Effector memory CD8-positive, alpha-beta T cell (primary cell): ENCODE measurements at places on chromosomes 5 and 9.

- DNase-seq = no peak
These were observed 134.3 kb downstream of the MACROH2A1 start for GRCh38 chr5:135264451-135265440.

DNA sequence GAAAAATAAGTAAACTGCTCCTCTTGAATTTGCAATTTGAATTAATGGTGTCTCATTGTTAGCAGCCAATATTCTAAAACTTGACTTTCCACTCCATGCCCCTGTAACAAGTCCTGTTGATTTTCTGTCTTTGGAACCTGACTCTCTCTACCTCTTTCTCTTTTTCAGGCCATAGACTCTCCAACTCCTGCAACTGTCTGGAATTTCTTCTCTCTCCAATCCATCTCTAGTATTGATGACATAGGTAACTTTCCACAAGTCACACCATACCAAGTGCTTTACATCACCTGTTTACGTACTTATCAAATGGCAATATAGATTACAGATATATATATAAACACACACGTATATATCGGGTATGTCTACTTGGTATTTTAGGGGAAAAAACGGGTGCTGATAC lies 923 bp downstream of the C5orf34 start:
- no peak for DNase-seq

- no peak for DNase-seq
These were observed 193.1 kb downstream of the SLC12A2 start for GRCh38 chr5:128276537-128277216.

DNA sequence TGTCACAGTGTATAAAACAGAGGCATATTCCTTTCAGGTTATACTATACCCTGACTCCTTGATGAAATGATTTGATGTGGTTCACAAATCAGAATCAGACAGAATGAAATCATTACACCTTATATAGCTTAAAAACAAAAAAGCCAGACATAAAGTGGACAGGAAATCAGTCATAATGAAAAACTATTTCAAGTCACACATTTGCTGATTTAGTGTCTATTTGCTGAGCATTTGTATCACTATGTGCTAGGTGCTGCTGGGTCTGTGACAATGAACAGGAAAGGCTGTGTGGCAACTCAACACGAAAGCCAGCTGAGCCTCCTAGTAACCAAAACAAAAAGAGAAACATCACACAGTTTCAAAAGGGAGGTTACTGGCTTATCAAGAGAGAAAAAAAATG lies 194.0 kb downstream of the EFNA5 start:
- DNase-seq = peak; percentile 49

GRCh38 chr5:159837860-159838259 lies 78.4 kb upstream of the ADRA1B start:
- no peak for DNase-seq

DNA sequence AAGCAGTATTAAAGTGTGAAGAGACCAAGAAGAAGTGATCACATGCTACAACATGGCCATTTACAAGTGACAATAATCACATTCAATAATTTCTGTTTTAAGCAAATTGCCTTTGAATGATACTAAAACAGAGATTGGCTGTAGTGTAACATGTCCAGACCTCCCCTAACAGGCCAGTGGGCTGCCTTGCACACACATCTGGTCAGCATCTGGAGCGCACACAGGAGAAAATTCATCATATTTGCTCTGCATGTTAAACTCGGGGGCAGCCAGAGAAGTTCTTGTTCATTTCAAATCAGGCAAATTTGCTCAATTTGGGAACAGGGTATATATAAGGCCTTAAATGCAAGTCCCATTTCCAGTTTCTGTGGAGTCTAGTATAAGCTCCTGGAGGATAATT lies 111.1 kb upstream of the FBXL7 start:
- no peak for DNase-seq

- DNase-seq = no peak
These were observed 376.6 kb downstream of the PTPRD start for GRCh38 chr9:10236161-10236560.

DNA sequence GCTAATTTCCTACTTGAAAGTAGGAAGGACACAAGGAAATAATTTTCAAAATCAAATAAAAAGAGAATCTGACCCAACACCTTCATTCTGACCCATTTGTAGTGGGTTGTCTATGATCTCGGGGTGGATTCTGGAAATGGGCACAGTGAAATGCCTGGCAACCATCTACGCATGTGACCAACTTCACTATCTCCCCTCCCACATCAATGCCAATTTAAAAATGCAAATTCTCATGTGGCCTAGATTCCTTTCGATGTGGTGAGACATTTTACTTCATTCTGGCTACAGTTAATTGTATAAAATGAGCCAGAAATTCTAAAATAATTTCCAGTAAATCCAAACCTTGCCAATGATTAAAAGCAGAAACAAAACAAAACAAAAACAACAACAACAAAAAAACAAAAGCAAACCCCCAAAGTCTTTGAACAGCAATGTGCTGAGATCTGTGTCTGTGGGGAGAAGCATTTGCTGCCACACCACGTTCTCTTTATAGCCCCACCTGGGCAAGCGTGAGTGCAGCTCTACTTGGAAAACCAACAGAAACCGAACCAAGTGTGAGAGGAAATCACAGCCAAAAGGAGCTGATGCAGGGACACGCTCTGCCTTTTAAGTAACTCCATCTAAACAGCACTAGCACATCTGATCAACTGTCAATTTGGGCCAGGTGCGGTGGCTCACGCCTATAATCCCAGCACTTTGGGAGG lies 59.0 kb downstream of the USP20 start:
- DNase-seq = peak; percentile 22

GRCh38 chr5:91020065-91020800 lies 362.9 kb downstream of the ARRDC3 start:
- DNase-seq = no peak

- no peak for DNase-seq
These were observed 59.1 kb downstream of the CHSY3 start for GRCh38 chr5:129963359-129963758.

DNA sequence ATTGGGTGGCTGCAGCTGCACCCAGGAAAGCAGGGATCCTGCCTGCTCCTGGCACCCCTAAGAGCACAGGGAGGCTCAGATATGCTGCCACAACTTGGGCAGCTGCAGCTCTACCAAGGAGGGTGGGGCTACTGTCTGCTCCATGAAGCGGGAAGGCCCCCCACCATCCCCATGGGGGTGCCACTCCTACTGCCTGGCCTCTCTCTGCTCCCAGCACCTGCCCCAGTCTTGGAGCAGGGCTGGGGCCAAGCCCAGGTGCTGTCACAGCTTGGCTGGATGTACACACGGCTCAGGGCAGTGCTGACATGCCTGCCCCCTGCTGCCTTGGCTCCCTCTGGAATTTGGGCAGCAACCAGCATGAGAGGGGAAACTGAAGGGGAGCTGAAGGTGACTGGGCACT lies 214.7 kb upstream of the PLPPR1 start:
- no peak for DNase-seq

GRCh38 chr5:101966476-101966875 lies 329.6 kb downstream of the SLCO4C1 start:
- DNase-seq = no peak

DNA sequence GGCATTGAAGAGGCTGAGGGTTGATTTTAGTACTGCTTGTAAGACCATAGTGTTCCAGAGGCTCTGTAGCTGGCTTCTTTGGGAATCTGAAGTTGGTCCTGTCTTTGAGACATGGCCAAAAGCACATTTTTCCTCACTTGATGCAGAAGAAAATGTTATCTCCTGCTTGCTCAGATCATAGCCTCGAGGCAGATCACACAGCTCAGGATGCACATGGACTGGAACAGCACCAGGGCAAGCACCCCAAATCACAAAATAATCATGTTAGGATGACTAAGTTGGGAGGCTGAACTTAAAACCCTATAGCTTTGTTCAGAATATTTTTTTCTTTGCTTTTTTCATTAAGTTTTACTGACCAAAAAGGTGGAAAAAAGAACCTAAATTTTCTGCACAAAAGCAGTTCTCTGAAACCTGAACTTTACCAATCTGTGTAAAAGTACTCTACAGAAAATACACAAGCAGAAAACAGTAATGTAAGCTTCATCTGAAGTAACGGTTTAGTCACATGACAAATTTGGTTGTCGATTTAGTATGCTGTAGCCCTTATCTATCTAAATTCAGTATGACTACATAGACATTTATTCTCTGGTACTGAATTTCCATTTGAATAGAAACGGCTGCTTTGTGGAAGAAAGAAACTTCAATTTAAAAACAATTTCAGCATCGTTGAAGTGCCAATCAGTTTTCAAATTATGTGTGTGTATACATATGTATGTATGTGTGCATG lies 3.4 kb downstream of the KLHL9 start:
- DNase-seq = no peak

DNA sequence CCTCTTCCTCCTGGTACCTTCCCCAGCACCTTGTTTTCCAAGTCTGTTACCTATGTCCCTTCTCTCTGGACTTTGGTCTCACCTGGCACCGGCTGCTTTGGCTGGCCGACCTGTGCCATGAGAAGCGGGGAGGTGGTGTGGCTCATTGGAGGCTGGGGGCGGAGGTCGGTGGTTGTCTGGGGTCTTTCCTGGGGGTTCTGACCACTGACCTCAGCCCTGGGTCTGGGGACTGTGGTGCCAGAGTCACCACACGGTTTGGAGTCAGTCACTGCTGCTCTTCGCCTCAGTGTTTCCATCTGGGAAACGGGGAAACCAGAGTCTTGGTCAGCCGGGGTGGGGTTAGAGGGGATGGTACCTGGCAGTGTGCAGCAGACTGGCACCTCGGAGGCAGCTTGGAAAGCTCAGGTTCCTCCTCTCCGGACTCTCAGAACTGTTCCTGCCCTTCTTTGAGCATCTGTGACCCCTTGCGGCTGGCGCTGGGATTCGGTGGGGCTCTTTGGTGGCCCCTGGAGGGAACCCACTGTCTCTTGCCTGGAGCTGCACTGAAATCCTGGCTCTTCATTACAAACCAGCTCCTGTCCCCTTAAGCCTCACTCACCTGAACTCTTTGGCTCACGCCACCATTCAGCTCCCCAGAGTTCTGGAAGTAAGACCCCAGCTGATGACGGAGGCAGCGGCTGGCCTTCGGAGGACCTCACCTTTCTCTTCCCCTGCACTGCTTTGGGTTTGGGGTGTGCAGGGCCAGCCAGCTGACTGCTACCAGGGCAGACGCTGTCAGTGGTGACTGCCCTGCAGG lies 4.1 kb upstream of the RXRA start:
- no peak for DNase-seq

GRCh38 chr5:58245476-58245840 lies 214.4 kb downstream of the PLK2 start:
- DNase-seq = no peak

- peak; percentile 34 for DNase-seq
These were observed 8.3 kb upstream of the ENC1 start for GRCh38 chr5:74648835-74649293.

- no peak for DNase-seq
These were observed 24.8 kb upstream of the PPP1R26 start for GRCh38 chr9:135454737-135455136.

GRCh38 chr5:10106806-10107205 lies 142.9 kb downstream of the ATPSCKMT start:
- DNase-seq = no peak

DNA sequence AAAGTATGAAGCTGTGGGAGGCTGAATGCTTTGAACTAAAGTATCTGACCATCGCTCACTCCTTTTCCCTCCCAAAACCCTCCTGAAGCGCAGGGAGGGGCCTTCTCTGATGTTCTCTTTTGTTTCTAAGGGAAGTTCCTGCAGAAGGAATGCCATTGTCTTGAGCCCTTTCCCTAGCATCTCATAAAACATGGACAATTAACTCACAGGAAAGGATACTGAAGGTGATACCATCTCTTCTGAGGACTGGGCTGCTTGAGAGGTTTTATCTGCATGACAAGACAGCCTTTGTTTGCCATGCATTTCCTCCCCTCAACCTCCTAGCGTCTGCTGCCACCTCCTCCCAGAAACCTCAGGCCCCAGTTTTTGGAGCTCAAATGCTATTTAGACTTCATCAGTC lies 4.3 kb upstream of the RMND5B start:
- no peak for DNase-seq

- DNase-seq = no peak
These were observed 27.2 kb downstream of the CCDC69 start for GRCh38 chr5:151196556-151197290.

DNA sequence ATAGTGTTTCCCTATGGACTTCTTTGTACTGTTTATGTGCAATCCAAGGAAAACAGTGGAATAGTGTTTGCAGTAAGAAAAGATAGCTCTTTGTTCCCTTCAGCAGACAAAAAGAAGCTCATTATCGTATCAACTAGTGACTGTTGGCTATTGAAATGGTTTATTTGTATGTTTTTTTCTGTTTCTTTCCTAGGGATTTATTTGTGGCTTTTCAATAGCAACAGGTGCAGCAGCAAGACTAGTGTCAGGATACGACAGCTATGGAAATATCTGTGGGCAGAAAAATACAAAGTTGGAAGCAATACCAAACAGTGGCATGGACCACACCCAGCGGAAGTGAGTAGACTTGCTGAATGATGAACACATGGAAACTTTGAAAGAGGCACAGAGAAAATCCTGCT lies 65.1 kb downstream of the SLC44A1 start:
- DNase-seq = no peak

GRCh38 chr9:93552923-93553322 lies 23.5 kb upstream of the PHF2 start:
- DNase-seq = no peak

- no peak for DNase-seq
These were observed 85.7 kb downstream of the SERINC5 start for GRCh38 chr5:80170117-80170535.

DNA sequence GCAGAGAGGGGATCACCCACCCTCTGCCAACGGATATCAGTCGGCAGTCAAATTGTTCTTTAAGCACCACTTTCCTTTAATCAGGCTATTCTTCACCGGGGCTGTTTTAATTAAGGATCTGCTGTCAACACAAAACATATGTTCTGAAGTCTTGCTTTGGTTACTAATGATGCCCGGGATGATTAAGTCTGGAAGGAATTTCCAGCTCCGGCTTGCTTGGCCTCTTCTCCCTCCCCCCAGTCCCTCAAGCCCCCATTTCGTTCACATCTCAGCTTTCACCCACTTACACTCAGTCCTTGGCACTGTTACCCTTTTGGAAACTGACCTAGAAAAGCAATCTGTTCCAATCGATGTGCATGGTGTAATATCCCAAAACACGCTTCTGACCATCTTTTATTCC lies 74.7 kb downstream of the MSX2 start:
- DNase-seq = no peak

GRCh38 chr9:76880210-76880609 lies 25.7 kb downstream of the PRUNE2 start:
- no peak for DNase-seq
